ENCODE measurements at places on chromosomes 4 and X. TPM values are rescaled to one million over a fixed set of nuclear protein-coding genes. Genes with fewer than 3 reads are reported as not detected.

DNA sequence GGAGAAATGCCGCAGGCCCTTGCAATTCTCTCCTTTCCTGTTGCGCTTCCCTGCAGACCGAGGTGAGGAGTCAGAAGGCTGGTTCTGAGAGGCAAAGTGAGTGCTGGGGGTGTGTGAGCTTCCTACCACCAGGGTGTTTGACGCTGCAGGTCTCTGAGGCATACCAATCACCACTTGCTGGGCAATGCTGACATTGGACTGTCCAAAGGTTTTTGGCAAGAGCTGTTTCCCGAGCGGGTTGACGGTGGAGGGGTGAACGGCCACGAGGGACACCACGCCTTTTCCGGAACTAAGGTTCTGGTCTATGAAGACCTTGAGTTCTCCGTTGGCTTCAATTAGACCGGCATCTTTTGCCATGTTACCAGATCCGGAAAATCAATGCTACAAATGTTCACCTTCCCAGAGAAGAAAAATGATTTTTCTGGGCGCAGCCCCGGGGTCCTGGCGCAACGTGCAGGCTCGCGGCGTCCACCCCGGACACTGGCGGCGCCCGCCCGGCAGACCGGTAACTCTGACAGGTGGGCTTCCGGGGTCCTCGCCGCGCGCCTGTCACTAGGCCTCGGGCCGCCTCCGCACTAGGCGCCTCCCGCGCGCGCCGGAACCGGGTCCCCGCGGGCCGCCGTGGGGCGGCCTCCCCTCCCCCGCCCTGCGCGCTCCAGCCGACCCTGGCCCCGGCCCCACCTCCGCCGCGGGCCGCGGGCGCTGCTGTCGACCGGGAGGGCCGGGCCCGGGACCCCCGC lies 44.9 kb upstream of the FAM47C start:
- no peak for DNase-seq

DNA sequence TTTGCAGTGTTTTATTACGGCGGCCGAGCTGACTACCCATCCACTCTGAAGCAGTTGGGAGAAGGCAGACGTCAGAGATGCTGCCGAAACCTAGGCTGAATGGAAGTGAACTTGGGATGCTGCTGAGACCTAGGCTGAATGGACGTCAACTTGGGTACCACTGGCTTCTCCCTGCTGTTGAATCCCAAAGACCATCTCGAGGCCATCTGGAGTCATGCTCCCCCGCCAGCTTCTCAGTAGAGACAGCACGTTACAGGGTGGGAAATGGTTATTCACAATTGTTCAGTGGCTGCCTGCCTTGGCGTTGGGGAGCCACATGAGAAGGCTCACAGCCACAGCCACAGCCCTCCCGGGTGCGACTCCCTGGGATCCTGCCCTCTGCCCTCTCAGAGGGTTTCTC lies 40.9 kb downstream of the P2RY8 start:
- DNase-seq: no peak

- no peak for DNase-seq
These were observed 16.0 kb upstream of the ERCC6L start for GRCh38 chrX:72254816-72255215.

DNA sequence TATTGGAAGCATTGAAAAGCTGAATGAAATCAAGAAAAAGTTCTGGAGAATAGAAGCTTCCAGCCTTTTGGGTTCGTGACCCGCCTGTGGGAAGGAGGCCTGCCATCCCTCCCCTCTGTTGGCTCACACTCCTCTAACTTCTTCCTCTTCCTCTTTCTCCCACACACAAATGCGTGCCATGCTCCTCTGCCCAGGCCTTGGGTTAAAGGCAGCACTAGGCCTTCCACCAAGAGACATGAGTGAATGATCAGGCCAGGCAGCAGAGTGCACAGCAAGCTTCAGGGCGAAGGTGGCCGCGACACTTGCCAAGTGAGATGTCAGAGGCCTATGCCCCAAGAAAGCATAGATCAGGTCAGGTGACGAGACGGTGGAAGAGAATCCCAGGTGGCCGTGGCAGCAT lies 38.4 kb downstream of the FAM193A start:
- DNase-seq: no peak

- no peak for DNase-seq
These were observed 30.7 kb downstream of the ADGRG2 start for GRCh38 chrX:19091596-19091995.

The GAB3 gene
- total RNA-seq: 0.64 TPM

DNA sequence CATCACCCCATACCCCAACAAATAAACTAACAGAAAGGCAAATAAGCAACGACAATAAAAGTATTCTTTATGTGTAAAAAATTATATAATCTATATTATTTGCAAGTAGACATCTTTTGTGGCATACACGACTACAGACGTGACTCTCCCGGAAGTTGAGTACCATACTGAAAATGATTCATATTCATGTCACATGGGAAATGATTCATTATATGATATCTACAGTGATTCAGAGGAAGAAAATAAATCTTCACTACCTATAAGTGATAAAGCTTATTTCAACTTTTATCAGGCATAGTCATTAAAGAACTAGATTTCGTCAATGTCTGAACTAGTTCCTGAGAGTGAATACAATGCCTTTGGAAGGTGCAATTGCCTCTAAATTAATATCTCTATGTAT lies 4.6 kb upstream of the ANTXR2 start:
- no peak for DNase-seq

The HPSE gene
- total RNA-seq: 0.43 TPM

The HTR2C gene
- under 0.01 TPM for total RNA-seq

The HSFX4 gene
- total RNA-seq: not detected

The IL1RAPL1 gene
- 1.3 TPM for total RNA-seq

The CSN1S1 gene
- total RNA-seq: not detected

The POU3F4 gene
- total RNA-seq: not detected

The ITM2A gene
- not detected for total RNA-seq

The ANOS1 gene
- total RNA-seq: 1.9 TPM

All from fibroblast of villous mesenchyme (primary cell).